ENCODE measurements at places on chromosomes 7 and 10.
A peak's percentile ranks its signal among the peaks of the same experiment; 100 is the strongest.

DNA sequence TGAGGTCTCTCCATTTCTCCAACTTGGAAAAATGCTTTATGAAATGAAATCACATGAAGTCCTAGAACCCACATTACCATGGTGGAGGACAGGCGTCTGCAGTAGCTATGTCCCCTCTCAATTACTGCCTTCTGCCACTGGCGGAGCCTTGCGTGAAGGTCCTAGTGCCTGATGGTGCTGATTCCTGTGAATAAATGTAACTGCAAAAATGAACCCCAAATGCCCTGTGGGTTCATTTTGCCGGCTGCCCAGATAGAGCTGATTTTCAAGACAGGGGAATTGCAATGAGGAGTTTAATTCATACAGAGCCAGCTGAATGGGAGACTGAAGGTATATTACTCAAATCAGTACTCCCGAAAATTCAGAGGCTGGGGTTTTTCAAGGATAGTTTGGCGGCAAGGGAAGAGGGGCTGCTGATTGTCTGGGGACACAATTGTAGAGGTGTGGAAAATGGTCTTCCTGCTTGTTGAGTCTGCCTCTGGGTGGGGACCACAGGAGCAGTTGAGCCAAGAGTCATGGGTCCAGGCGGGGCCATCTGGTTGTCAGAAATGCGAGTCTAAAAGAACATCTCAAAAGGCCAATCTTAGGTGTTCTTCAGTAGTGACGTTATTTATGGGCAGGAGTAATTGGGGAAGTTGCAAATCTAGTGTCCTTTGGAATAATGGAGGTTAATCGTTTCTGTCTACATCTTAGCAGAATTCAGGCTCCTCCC is 13.5 kb downstream of the PRF1 start:
- DNase-seq = no peak

GRCh38 chr7:120097020-120097419 is 176.0 kb upstream of the KCND2 start:
- no peak for DNase-seq

DNA sequence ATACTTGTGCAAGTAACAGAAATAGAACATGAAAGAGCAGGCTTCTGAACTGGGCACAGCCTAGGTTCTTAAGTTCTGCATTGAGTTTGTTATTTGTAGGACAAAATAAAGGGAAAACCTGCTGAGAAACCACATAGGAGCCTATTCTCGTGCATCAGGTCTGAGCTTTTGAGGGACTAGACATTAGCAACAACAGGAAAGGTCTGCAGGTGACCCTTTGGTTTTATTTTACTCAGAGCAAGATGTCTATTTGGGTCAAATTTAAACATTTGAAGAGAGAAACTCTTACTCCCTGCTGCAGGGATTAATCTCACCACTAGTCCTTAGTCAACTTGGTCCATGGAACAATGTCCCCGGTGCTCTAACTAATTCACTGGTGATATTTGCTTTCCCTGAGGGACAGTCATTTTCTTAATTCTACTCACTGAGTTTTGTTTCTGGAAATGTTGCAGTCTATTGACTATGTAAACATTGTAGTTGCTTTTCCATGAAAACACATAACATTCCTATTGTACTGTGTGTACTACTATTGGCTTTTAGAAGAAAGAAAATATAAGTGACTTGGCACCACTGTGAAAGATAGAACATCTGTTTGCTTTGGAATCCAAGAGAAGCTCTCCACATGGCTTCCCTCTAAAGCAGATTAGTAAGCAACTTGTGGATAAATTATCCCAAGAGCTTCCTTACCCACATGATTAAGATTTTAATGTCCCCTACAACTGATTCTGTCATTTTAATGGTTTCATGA is 108.2 kb downstream of the CHRM2 start:
- no peak for DNase-seq

GRCh38 chr10:128165536-128165935 is 39.3 kb upstream of the MKI67 start:
- DNase-seq = no peak

GRCh38 chr10:100138921-100139496 is 46.8 kb downstream of the ERLIN1 start:
- no peak for DNase-seq

- no peak for DNase-seq
Measured at GRCh38 chr10:32943854-32944661, 14.0 kb downstream of the ITGB1 start.

DNA sequence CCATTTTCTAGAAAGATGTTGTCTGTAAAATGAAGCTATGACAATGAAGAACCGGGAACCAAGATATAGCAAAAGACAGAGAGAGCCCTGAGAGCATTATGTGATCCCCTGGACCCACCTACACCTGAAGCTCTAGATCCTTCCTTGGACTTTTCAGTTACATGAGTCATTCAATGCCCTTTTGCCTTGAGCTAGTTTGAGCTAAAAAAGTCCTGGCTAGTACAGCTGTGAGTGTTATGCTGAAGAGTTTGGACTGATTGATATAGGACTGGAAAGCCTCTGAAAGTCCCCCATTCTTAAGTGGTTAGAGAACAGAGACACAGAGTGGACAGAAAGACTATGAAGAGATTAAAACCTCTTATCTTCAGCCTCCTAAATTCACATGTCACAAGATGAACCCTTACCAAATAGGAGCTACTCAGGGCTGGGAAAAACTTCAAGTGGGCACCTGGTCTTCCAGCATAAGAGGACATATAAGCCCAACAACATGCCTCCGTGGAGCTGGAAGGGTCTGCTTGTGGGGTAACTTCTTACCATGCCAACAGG is 386.8 kb upstream of the NFE2L3 start:
- DNase-seq = no peak

- DNase-seq = no peak
Measured at GRCh38 chr7:28570113-28570969, 158.0 kb downstream of the CREB5 start.

DNA sequence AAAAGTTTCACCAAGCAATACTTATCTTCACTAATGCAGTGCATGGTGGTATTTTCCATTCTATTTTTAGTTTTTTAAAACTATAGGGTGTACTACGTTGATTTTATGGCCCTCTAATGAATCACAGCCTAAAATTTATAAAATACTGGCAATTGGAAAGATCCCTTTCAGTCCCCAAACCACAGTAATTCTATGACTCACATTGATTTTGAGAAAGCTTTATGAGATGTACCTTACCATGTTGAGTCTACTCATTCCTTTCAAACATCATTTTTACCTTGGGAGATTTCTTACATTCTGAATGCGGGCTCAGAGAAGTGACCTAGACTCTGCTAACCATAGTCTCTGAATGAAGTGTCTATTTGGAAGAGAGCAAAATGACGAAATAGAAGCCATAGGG is 141.6 kb downstream of the GPR85 start:
- no peak for DNase-seq

GRCh38 chr10:103609231-103610082 is 116.0 kb downstream of the NEURL1 start:
- no peak for DNase-seq

DNA sequence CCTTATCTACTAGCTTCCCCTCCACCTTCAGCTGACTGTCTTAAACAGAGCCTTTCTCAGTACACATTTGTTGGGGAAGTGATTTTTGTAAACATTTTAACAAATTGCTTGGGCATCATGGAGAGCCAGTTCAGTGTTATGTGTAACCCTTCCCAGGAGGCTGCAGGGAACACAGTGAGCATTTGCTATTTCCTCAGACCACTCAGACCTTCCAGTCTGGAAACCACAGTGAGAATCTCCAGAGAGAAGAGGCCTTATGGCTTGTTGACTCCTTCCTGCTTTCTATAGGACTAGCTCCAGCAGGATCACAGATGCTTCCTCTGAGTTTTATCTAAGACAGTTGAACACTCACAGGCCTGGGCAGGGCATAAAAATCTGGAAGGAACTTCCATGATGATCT is 409.8 kb upstream of the NPVF start:
- no peak for DNase-seq

- DNase-seq = no peak
Measured at GRCh38 chr7:15345216-15345615, 216.6 kb downstream of the AGMO start.

DNA sequence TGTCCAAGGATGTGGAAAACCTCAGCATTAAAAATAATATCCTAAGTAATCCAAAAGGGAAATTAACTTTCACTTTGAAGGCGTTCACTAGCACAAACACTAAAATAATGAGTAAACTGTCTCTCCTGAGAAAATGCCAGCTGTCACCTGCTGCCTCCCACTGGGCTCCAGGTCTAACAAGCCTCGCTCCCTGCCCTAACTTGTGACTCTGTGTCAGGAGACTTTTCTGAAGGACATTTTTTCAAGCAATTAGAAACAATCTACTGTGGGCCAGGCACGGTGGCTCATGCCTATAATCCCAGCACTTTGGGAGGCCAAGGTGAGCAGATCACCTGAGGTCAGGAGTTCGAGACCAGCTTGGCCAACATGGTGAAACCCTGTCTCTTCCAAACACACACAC is 72.8 kb upstream of the GLCCI1 start:
- no peak for DNase-seq

GRCh38 chr10:19819419-19820033 is 3.3 kb downstream of the PLXDC2 start:
- DNase-seq = no peak

DNA sequence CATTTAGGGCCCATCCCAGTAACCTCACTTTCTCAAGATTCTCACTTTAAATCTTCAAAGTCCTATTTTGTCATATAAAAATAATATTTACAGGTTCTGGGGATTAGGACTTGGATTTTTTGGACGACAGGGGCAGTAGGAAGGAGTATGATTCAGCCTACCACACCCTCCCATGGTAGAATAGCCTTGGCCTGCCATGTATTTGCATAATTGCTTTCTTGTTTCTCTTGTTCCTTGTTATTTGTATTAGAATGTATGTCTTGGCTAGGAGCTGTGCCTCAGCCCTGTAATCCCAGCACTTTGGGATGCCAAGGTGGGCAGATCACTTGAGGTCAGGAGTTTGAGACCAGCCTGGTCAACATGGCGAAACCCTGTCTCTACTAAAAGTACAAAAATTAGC is 92.5 kb downstream of the ELAPOR2 start:
- DNase-seq = no peak

- DNase-seq = no peak
Measured at GRCh38 chr10:94131885-94132284, 138.2 kb downstream of the PLCE1 start.

GRCh38 chr7:3176112-3177000 is 124.7 kb upstream of the SDK1 start:
- DNase-seq = no peak

- no peak for DNase-seq
Measured at GRCh38 chr7:21777921-21778320, 167.8 kb downstream of the CDCA7L start.

- DNase-seq = no peak
Measured at GRCh38 chr7:17946591-17946990, 6.3 kb upstream of the SNX13 start.

DNA sequence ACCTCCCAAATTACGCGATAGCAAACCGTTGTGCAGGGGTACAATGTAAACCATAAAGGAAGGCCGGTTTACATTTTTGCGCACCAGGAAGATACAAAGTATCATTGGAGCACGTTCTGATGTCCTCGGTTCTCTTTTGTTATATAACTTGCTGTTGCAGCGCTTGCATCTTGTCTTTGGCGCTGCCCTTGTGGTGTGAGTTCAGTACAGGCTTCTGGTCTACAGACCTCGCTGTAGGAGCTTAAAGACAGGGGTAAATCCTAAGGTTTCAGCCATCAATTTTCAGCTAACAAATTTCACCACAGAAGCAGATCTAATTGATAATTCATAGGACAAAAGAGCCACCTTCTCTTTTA is 1.5 kb upstream of the MKX start:
- DNase-seq = no peak

- no peak for DNase-seq
Measured at GRCh38 chr10:53754596-53755250, 982.1 kb upstream of the MBL2 start.

GRCh38 chr7:123782071-123782798 is 33.4 kb upstream of the WASL start:
- no peak for DNase-seq

GRCh38 chr7:66847879-66848790 is 72.9 kb upstream of the TMEM248 start:
- DNase-seq = peak; percentile 45

- DNase-seq = no peak
Measured at GRCh38 chr7:106731187-106731586, 70.2 kb upstream of the CCDC71L start.

DNA sequence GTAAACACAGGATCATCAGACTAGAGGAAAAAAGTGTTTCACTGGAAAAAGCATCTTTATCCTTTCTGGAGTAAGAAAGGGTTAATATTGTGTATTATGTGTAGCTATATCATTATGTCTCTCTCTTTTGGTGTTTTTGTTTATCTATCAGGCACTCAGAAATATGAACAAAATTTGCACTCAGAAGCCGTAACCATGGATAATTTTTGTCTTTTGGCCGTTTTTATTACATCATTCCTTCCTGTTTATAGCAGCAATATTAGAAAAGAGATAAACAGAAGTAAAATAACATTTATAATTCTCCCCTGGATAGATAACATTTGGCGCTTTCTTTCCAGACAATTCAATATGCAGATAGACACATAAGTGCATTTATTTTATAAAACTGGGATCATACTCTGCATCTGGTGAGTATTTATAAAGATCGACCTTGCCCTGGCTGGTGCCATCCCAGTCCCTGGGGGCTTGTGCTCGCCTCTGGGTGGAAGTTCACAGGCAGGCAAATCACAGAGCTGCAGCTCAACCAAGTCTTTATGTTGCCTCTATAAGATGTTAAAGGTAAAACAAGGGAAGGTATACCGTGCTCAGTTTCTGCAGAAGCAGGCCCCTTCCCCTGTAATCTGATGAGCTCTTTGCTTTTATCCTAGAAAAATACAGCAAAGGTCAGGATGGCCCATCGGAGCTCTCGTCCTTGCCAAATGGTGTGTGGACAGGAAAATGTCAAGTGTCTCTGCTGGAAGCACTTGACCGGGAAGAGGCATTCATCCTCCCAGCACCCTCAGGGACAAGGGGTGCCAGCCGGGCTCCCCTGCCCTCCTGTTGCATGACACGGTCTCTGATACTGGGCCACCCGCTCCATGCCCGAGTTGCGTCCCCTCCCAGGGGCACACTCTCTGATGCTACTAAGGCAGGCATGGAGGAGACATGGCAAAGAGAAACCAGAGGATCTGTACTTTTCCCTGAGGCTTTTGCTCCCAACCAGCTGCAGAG is 43.9 kb downstream of the PYROXD2 start:
- no peak for DNase-seq

DNA sequence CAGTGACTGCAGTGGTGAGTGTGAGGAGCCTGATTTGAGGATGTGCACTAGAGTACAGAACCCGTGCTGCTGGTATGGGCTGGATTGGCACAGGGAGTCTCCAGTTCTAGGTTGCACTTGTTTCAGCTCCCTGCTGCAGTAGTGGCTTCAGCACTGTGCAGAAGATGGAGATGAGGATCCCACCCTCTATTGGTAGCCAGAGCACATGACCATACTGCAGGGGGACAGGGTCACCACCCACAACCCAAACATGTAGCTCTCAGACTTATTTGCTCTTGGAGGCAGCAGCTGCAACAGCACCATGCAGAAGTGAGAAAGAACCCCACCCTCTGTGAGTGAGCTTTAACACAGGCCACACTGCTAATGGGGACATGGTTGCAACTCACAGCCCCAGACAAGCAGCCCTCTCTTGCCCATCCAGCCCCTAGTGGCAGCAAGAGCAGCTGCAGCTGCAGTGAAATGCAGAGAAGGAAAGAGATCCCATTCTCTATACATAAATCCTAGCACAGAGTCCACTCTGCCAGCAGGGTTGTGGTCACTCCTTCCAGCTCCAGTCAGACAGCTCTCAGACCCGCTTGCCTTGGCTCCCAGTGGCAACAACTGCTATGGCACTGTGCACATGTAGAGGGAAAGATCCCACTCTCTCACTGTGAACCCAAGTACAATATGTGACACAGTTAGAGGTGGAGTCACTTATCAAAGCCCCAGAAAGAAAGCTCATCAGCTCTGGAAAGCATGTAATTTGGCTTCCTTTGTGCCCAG is 51.4 kb upstream of the SCIN start:
- DNase-seq = no peak

Measured in ascending aorta (tissue), 2 donors.